HCT116 (cell line): ENCODE measurements at places on chromosomes 12 and 14.

GRCh38 chr14:91135039-91135438 lies 21.2 kb downstream of the DGLUCY start:
- no peak for DNase-seq

GRCh38 chr12:95574799-95575452 lies 23.6 kb upstream of the USP44 start:
- peak; percentile 49 for DNase-seq

- DNase-seq: no peak
Measured at GRCh38 chr14:91323031-91323430, 78.5 kb upstream of the GPR68 start.

- DNase-seq: peak; percentile 74
Measured at GRCh38 chr14:68249661-68250451, 430.3 kb downstream of the RAD51B start.

DNA sequence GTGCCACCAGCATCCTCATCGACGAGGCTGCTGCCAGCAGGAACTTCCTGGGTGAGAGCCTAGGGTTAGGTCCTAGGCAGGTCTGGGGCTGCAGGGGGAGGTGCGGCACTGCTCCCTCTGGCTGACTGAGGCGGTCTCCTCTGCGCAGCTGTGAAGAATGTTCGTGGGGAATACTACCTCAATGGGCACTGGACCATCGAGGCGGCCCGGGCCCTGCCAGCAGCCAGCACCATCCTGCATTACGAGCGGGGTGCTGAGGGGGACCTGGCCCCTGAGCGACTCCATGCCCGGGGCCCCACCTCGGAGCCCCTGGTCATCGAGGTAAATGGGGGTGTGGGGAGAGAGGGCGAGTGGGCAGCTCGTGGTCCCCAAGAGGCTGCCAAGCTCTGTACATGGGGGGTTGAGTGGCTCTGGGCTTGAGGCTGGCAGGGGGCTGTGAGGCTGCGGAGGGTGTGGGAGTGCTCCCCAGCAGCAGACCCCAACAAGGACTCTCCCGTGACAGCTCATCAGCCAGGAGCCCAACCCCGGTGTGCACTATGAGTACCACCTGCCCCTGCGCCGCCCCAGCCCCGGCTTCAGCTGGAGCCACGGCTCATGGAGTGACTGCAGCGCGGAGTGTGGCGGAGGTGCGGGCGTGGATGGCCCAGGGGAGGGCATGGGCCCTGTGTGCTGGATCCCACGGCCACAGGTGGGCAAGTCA lies 14.4 kb downstream of the PAPLN start:
- no peak for DNase-seq
